Stimulated activated CD4-positive, alpha-beta T cell treated with anti-CD3 and anti-CD28 coated beads, TNF-alpha, amount 100 ng/mL, for 4 hours (primary cell): ENCODE measurements at places on chromosomes 4 and X.

DNA sequence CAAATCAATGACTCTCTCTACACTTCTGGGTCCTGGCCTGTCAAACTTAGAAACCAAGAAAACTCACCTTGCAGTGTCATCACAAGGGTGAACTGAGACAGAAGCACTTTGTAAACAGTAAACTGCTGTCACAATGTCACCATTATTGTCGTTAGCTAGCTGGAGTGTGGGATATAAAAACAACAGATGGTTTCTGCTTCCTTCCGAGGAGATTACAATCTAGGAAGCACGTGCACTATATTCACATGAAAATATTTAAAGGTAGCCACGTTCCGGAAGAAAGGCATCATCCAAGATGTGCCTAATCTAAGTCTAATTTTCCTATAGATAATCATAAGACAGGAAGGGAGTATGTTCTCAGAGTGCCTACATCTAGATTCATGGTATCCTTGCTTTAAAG, 64.7 kb upstream of the ACSL1 start:
- DNase-seq = no peak

- DNase-seq = no peak
These were observed 648 bp downstream of the SYNPO2 start for GRCh38 chr4:118889312-118889691.

DNA sequence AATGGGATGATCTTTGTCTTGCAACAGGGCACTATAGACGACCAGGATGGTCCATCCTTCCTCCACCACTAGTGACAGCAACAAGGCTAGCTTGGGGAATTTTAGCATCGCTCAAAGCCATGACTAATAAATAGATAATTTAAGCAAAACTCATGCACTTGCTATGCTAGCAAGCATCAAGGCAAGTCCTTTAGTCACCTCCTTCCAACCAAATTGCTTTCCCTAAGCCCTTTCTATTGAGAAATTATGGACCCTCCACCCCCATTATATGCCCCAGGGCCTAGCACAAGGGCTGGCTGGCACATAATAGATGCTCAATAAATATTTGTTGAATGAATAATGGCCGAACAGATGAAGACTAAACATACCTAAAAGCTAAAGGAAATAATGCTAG, 28.6 kb downstream of the SLC16A2 start:
- DNase-seq = no peak

- no peak for DNase-seq
These were observed 118.7 kb upstream of the CHRDL1 start for GRCh38 chrX:110914281-110914680.

DNA sequence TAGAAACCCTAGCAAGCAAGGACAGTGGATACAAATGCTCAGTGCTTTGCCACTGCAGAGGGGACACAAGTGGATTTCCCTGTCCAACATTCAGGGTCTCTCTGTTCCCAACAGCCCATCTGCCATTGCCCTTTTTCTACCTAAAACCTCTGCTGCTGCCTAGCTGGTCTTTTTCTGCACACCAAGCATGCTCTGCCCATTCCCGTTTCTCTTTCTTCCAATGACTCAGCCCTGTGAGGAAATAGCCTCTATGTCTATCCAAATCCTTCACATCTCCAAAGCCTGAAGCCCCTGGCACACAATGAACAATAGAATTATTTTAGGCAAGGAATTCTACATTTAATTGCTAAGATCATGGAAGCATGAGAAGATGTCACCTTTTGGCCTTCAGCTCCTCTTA, 5.7 kb upstream of the AMELX start:
- DNase-seq = no peak

DNA sequence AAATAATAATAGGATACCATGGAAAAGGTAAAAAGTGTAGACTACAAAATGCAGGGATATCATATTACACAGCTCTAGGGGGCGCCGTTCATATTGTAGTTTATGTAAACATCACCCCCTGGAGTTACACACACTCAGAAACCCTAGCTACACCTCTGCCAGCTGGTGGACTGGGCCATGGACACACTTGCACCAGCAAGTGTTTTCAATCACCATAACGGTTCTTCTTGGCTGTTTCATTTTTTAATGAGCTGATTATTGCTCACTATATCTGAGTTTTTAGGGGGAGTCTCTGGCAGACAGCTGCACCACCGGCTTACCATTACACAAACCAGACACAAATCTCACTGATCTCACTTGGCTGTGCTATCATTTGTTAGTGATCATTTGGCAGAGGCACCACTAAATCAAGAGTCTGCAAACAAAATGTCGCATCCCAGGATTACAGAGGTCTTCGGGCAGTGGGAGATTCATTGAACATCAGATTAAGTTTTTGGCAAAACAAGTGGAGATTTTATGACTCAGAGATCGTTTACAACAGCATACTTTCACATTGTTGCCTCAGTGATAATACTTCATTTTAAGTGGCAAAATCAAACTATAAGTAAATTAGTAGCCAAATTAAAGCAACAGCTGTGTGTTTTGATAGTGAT, 185.7 kb downstream of the UNC5C start:
- no peak for DNase-seq

GRCh38 chr4:54254915-54255246, 25.8 kb downstream of the PDGFRA start:
- DNase-seq = no peak

GRCh38 chr4:65202853-65203236, 467.4 kb downstream of the EPHA5 start:
- no peak for DNase-seq

DNA sequence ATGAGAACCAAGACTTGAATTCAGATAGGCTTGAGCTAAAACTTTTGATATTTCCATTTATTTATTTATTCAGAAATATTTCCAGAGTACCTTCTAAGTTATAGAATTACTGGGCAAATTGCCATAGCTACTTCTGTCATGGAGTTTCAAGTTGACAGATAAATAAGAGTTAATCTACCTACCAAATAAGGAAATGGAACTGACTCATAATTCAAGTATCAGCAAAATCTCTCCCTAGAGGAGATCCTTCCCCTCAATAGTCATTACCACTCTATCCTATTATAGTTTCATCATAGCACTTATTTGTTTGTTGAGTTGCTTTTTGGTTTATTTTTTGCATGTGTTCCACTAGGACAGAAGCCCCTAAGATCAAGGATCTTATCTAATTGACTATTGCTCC, 48.8 kb upstream of the CCSER1 start:
- no peak for DNase-seq

GRCh38 chr4:173878701-173879100, 348.7 kb upstream of the HAND2 start:
- no peak for DNase-seq

DNA sequence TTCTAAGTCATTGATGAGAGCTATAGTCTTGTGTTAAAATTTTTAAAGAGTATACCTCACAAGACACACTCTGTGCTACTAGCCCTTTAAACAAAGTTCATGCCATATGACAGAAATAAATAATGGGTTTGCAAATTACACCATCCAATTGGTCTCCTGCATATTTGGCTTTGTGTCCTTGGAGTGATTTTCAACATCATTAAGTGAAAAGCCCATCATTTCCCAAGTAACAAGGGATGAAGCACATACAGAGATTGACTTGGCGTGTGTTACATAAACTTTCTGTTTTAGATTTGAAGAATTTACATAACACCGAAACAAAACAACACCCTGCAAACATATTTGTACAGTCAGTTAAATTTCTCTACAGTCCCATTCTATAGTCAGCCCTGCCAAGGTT, 216.9 kb upstream of the NEIL3 start:
- DNase-seq = no peak

- DNase-seq = no peak
These were observed 4.6 kb downstream of the EFNB1 start for GRCh38 chrX:68833448-68833805.

- DNase-seq = no peak
These were observed 50.1 kb downstream of the STARD8 start for GRCh38 chrX:68697465-68698125.

GRCh38 chr4:105662935-105663675, 45.4 kb downstream of the INTS12 start:
- no peak for DNase-seq

GRCh38 chrX:12906046-12906761, at the start of gene TLR8:
Gene TLR8, plus strand, starts transcription at chrX:12906620. Its CDS starts 87 bp downstream, at chrX:12906707.
- DNase-seq = no peak

- no peak for DNase-seq
These were observed 64.3 kb upstream of the EMCN start for GRCh38 chr4:100582146-100582545.

DNA sequence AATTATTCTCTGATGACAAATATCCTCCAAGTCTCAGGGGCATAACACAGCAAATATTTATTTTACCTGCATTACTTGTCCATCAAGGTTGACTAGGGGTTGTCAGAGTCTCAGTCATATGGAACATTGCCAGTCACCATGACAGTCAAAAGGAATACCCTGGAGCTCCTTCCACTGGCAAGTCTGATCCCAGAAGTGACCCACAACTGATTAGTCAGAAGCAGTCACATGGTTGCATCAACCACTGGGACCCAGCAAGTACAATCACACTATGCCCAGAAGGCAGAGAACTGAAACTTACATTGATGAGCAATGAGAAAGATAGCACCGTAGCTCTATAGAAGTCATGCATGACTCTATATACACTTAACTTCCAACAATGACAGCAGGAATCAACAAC, 41.9 kb upstream of the SOD3 start:
- DNase-seq = no peak

DNA sequence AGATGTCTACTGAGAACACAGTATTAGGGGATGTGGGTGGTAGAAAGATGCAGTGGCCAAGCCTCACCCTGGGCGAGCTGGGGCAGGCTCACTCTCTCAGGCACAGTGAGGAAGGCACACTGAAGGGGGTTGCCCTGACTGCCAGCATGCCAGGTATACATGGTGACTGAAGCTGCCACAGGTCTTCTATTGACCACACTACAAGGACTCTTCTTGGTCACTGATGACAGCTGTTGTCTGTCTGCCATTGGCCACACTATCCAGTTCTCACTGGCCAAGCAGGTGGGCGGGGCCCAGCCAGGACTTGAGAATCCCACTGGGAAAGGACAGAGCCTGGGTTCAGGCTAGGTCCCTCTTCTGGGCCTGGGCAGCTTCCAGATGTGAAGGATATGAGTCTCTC, 39.7 kb upstream of the TBC1D14 start:
- DNase-seq = no peak

GRCh38 chr4:137774501-137774900, 242.2 kb upstream of the PCDH18 start:
- DNase-seq = no peak

- DNase-seq = no peak
These were observed 167.8 kb downstream of the NDST4 start for GRCh38 chr4:114945616-114946015.

- no peak for DNase-seq
These were observed 233.6 kb downstream of the ZNF674 start for GRCh38 chrX:46311581-46312120.

GRCh38 chr4:169620880-169621248, 486 bp downstream of the CLCN3 start:
- DNase-seq = no peak

- DNase-seq = no peak
These were observed 87.2 kb downstream of the FAM13A start for GRCh38 chr4:88969746-88970145.

DNA sequence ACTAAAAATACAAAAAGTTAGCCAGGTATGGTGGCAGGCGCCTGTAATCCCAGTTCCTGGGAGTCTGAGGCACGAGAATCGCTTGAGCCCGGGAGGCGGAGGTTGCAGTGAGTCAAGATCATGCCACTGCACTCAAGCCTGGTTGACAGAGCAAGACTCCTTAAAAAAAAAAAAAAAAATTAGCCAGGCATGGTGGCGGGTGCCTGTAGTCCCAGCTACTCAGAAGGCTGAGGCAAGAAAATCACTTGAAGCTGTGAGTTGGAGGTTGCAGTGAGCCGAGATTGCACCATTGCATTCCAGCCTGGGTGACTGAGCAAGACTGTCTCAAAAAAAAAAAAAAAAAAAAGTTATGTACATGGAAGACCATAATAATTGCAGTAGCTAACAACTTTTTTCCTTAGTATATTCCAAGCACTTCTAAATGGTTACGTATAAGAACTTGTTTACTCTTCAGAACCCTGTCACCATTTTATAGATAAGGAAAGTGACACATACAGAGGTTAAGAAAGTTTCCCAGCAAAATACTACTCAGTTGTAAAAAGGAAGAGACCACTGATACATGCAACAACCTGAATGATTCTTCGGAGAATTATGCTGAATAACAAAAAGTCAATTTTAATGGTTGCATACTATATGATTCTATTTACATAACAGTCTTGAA, 24.5 kb downstream of the RUFY3 start:
- no peak for DNase-seq

DNA sequence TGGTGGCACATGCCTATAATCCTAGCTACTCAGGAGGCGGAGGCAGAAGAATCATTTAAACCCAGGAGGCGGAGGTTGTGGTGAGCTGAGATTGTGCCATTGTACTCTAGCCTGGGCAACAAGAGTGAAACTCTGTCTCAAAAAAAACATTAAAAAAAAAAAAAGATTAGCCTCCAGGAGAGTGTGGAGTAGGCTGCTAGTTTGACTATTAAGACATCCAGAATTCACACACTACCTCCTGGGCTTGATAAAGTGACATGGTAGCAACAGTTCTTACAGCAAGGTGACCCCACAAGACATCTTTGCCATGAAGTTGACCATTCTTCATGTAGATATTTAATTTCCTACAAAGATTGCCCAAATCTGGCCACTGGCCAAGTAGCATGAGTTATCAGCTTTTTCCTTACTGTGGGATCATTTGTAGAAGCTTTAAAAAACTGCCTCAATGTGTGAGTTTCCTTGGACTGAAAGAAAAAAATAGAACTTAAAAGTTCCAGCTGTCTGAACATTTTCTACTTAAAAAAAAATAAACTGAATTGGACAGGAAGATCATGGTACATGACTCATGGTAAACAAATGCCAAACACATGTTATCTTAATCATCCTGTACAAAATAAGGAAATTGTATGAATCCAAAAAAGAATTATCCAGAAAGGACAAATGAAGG, 35.3 kb upstream of the SPRY1 start:
- no peak for DNase-seq

DNA sequence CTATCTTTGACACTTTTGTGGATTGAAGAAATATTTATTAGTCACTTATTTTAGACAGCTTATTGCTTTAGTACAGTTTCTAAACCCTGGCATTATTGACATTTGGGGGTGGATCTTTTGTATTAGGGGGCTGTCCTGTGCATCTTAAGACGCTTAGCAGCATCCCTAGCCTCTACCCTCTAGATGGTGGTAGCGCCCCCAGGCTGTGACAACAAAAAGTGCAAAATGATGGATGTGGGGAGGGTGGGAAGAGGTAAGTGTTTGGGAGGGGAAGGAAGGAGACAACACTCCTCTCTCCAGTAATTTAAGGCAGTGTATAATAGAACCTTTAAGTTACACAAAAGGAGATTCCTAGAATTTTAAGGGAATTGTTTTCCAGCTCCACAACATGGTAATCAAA, 1210.6 kb downstream of the C4orf33 start:
- no peak for DNase-seq
